ENCODE measurements at places on chromosomes 16 and 17.
A peak's percentile ranks its signal among the peaks of the same experiment; 100 is the strongest.

DNA sequence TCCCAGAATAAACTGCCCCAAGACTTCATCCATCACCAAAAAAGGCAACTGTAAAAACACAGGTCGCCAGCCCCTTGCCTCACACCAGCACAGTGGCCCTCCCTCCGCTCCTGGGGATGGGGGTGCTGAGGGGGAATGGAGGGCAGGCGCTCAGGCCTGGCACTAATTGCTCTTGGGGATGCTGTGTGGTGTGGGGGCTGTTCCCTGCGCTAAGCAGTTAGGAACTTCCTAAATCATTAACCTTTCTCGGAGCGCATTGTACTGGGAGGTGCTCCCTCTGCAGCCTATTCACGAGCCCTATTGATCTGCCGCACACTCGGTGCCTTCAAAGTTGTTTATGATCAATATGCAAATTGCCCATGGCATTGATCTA, 199.9 kb downstream of the ZFHX3 start:
- DNase-seq: no peak

DNA sequence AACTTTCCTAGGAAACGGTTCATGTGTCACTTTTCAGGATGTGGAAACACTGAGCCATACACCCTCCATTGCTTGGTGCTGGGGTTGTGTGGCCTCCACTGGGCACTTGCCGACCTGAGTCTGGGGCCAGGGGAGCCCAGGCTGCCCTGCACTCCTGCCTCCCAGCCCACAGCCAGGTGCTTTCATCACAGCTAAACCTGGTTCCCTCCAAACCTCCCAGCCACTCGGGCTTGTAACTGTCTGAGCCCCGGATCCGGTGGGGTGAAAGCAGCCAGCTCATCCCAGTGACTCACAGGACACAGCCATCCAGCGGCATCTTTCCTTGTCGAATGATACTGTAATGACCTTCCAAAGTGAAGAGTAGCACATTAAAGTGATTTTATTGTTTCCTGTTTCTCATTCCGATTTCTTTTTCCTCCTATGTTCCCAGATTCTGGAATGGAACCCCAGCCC, 19.8 kb downstream of the CARHSP1 start:
- no peak for DNase-seq

DNA sequence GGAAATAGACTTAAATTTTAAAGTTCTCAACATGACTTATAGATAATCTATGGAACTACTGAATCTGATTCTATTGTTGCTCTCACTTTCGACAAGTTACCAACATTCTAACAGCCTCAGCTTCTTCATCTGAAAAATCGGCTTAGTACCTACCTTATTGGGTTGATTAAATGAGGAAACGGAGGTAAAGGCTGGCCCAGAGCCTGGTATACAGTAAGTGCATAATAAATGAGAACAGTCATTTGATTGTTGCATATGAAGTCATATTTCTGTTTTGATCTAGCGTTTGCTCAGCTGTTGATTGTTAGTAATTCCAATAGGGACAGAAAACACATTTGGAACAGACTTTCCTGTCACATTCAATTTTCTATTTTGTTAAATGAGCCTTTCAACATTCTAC, 4.6 kb downstream of the VPS35L start:
- DNase-seq: no peak

DNA sequence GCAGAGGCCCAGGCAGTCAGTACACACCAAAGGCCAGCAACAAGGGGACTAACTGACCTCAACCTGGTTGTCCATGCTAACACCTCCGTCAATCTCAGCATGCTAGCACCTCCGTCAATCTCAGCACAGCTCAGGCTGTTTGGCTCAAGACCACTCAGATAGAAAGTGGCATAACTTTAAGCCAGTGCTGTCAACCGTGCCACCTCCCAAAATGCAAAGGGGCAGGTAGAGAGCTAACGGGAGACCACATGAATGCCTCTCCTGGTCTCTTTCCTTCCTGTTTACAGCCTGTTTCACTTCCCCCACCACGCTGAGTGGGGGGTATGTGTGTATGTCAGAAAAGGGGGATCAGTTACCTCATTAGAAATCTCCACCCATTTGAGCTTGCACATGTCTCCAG, 3.3 kb downstream of the UBTF start:
- DNase-seq: no peak

DNA sequence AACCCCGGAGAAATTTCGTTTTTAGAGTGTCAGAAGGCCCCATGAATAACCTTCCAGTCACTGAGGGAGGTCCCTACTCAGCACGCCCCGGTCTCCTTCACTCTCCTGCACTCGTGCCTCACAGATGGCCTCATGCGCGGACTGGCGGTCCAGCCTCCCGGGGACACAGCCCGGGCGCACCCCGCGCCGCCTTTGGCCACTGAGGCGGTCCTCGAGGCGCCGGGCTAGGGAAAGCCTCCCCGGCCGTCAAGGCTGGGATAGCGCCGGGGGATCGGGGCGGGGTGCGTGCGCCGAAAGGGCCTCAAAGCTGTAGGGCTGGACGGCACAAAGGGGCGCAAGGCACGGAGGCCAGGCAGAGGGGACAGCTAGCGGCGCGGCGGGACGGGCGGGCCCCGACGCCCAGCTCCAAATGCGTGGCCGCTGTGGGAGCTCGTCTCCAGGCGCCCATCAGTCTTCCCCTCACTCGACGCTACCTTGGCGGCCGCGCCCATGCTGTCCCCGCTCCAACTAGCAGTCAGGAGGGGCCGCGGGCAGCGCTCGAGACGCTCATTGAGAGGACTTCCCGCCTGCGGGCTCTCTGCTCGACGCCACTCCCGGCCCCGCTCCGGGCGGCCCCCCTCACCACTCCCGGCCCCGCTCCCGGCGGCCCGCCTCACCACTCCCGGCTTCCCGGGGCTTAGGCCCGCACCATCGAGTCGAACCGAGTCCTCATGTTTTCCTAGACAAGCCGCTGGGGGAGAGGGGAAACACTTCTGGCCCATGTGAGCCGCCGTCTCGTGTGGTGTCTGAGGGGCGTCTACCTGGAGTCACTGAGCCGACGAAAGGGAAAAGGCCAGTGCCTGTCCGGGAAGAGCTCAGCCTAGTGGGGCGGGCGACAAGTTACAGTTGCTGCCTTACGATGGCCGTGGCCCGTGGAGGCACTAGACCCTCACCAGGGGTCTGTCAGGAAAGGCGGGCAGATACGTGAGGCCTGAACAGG, at the start of gene USP6:
Gene USP6, plus strand, starts transcription at position 360 of the 979 bp plus-strand sequence. CDS start 14,336 bp downstream, outside the sequence.
- peak; percentile 58 for DNase-seq

DNA sequence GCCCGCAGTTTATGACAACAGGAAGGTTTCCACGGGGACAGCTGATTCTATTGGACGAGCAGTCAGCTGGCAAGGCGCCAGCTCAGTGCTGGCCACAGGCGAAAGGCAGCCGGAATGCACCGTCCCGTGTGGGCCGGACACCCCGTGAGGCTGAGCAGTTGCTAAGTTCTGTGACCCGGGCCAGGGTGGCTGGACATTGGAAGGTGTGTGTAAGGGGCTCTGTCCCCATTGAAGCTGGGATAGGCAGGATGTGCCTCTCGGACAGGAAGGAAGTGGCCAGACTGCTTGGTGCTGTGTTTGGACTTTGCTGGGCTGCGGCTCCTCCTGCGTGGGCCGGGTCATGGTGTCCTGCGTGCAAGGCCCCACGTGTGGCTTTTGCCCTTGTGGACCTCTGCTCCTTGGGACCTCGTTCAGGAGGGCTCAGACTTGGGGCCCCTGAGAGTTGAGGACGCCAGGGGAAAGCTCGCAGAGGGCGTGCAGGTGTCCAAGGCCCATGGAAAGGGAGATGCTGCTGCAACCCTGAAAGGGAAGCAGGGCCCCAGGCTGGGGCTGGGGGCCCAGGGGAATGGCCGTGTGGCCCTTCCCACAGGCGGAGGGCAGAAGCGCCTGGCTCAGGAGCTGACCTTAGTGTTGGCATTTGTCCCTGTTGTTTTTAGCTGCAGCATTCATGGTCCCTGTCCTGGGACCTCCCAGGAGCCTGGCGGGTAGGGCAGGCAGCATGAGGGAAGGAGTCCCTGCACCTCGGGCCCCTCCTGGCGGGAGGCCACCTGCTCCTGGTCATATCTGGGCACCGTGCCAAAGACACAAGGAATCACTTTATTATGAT, 10.0 kb downstream of the BAIAP2 start:
- peak; percentile 62 for DNase-seq

DNA sequence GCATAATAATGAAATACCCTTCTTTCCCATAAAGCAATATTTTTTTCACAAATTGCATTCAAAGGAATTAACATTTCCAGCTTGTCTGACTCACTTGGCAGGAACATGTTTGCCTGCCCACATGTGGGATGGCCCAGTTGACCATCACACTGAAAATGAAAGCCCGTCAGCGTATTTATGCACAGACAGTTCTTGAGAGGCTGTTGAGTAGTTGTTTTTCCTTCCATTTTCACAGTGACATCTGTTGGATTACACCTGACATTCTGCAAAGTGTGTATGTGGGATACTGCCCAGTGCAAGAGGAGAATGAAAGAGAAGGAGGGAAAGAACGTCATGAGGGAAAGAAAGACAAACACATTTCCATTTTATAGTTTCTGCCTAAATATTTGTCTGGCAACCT, 29.7 kb downstream of the HS3ST4 start:
- DNase-seq: no peak

DNA sequence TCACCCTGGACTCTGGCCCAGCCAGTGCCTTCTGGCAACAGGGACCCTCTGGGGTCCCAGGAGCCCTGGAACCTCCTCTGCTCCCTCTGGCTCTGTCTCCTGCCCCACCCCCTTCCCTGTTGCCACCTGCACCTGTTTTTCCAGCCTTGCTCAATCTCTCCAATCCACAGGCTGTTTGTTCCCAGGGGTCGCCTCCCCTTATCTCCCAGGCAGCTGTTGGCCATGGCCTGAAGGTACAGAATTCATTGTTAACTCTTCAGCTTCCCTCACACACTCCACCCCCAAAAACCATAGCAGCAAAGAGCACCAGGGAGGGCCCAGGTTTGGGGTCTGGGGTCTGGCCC, 39.3 kb upstream of the TOB1 start:
- no peak for DNase-seq

DNA sequence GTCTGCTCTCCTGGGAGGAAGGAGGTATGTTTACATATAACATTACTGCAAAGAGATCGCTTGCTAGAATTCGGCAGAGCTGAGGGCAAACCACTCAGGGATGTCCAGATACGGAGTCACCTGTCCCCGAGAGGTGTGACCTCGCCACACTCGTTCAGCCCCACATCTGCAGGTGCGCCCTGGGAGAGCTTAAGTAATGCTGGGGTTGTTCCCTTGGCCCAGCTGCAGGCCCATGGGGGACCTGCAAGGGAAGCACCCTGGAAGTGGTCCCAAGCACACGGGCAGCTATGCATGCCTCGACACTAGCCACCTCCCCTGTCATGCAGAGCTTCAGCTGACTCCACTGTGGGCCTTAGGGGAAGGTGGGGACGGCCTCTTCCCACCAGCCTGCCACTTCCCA, 22.2 kb downstream of the USP22 start:
- DNase-seq: no peak

DNA sequence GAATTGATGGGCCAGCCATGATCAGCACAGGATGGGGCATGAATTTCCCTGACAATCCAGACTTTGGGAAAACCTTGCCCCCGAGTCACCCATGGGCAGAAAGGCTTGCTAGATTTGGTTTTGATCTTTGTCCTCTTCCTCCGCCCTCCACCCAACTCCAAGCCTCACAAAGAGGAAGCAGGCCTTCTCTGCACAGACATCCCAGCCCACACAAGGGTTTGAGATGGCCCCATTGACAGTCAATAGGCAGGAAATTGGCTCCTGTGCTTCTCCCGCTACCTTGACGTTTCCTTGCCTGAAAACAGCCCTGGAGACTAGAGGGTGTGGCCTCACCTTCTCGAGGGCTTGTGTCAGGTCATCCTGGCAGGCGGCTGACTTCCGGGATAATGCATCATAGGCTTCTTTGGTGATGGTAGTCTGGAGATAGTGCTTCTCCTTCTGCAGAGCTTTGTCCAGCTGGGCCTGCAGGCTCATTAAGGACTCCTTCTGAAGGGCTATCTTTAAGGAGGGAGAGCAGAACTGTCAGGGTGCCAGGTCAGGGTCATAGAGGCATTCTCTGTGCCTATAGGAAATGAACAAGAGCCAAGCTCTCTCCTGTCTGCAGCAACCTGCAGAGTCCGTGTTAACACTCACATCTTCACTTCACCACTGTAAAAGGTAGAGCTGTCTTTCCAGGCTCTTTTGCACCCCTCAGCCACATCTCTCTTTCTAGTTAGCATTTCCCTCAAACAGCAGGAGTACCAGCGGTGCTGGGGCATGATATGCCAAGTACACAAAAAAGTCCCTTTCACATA, 32.2 kb downstream of the DHX38 start:
- no peak for DNase-seq

DNA sequence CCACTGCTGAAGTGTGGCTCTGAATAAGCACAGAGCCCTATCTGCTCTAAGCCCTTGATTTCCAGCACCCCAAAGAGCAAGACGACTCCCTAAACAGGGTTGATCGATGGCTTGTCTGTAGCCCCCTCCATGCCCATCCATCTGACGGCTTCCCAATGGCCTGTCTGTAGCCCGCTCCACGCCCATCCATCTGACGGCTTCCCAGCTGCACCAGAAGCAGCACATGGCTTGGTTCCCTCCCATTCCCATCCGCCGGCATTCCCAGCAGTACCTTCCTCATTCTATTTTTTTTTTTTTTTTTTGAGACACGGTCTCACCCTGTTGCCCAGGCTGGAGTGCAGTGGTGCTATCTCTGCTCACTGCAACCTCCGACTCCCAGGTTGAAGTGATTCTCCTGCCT, 64.5 kb downstream of the RBFOX3 start:
- DNase-seq: no peak

GRCh38 chr17:74987909-74988711, 678 bp downstream of the CDR2L start:
- DNase-seq: peak; percentile 70
